ENCODE measurements at places on chromosomes 7 and 10.

DNA sequence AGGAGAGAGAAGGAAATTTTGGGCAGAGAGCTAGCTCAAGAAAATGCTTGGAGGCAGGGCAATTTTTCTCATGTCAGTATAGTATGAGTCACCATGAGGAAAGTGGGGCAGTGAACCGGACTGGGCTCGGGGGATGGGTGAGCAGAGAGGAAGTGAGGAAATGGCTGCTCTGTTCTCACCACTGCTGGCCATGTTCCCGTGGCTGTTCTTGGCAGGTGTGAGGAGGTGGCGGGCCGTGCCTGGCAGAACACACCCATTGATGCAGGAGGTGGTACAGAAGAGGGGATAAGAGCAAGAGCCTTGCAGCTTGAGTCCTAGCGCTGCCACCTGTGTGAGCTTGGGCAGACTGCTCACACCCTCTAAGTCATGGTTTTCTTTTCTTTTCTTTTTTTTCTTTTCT is 304.4 kb upstream of the LYZL1 start:
- no peaks in the 10 kb centered on the region for H3K4me1 ChIP-seq
- no peak overlapping the region for H3K27ac ChIP-seq
- H3K36me3 ChIP-seq = no peaks in the 10 kb centered on the region
- H3K4me3 ChIP-seq = no peak overlapping the region

GRCh38 chr7:18276380-18276779 is 219.2 kb upstream of the HDAC9 start:
- H3K27ac ChIP-seq = no peak overlapping the region
- no peaks in the 10 kb centered on the region for H3K4me1 ChIP-seq
- no peaks in the 10 kb centered on the region for H3K27me3 ChIP-seq
- H3K4me3 ChIP-seq = no peak overlapping the region
- no peak for DNase-seq

GRCh38 chr7:72805526-72806494 is 22.2 kb downstream of the TYW1B start:
- H3K4me3 ChIP-seq = no peak overlapping the region
- no peaks in the 10 kb centered on the region for H3K4me1 ChIP-seq
- DNase-seq = no peak
- H3K27ac ChIP-seq = no peak overlapping the region

DNA sequence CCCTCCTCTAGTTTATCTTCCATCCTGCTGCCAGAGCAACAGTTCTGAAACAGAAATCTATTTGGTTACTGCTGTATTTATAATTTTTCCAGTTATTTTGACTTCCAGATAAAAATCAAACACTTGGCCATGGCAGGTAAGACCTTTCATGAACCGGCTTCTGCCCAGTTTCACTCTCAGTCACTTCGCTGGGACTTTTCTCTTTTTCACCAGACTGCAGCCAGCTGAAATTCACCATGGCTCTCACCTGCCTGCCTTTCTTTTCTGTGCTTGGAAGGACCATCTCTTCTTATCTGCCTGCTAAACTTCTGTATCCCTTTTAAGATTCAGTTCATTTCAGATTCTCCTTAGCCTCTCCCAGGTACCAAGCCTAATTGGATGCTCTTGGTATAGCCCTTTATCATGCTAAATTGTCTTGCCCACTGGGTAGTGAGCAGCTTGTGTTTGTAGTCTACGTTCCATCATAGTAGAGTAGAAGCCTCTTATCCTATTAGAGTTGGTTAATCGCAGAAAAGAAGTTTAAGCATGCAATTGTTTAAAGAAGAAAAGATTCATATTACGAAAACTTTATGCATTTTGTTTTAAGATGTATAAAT is 71.7 kb downstream of the TAF3 start:
- H3K4me3 ChIP-seq = no peak overlapping the region
- H3K4me1 ChIP-seq = peaks cover 27% of the 10 kb centered on the region
- no peaks in the 10 kb centered on the region for H3K27me3 ChIP-seq
- H3K27ac ChIP-seq = peak overlapping the region; percentile 3
- no peaks in the 10 kb centered on the region for H3K36me3 ChIP-seq

GRCh38 chr10:28661035-28661434 is 16.3 kb upstream of the BAMBI start:
- H3K4me1 ChIP-seq = no peaks in the 10 kb centered on the region
- H3K27me3 ChIP-seq = peaks cover 24% of the 10 kb centered on the region
- no peak for DNase-seq
- H3K36me3 ChIP-seq = no peaks in the 10 kb centered on the region
- H3K27ac ChIP-seq = no peak overlapping the region
- H3K4me3 ChIP-seq = no peak overlapping the region

DNA sequence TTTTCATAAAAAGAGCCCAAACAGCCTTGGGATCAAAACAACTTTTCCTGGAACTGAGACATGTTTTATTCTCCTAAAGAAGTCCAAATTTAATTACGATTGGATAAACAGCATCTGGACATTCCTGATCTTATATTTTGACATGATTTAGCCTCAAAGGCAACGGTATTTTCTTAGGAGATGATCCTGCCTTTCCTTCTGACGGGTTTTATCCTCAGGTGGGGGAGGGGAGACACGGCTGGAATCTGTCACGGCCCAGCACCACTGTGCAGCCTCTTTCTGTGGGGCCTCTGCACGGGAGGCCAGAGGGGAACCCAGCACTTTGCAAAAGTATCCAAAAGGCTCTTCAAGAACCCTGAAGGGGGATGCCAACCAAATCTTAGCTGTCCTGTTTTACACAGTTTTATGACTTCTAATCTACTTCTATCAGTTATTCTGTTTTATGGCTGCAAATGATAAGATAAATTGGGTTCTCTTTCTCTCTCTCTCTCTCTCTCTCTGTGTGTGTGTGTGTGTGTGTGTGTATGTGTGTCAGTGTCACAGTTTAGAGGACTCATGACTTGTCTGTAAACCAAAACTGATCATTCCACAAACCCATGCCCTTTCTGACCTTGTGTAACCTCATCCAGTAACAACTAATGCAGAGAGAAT is 321.1 kb upstream of the NPVF start:
- no peak for DNase-seq
- no peaks in the 10 kb centered on the region for H3K4me1 ChIP-seq
- H3K27me3 ChIP-seq = peaks cover 17% of the 10 kb centered on the region
- H3K4me3 ChIP-seq = no peak overlapping the region

DNA sequence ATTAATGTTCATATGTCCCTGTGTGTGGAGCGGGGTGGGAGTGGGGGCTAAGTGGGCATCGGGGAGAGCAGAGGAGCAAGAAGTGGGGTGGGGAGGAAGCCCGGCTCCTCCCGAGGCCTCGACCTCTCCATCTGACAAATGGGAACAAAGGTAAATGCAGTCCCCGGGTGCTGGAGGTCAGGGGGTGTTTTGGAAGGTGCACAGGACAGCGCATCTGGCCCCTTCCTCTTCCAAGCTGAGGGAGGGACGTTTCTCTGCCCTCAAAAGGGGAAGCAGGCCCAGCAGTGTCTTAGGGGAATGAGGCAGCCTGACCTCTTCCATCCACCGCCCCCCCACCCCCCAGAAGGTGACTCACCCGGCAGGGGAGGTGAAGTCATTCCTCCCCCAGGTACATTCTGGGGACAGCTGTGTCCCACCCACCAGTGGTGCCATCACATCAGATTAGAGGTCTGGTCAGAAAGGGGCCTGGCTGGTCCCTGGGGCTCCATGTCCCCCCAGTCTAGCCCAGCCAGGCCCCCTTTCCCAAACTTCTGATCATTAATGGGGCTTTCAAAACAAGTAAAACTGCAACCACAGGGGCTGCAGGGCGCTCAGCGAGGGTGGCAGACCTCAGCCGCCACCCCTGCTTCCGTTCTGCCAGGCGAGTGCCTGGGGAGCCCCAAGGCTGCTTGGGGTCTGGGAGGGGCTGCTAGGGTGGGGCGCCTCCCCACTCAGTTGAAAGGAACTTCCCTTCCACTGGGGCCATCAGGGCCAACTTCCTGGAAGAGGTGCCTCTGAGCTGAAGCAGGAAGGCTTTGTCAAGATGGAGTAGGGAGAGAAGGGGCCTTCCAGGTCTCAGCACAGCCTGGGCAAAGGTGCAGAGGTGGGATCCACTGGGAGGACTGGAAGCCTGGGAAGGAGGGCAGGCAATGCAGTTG is 10.8 kb downstream of the LFNG start:
- H3K4me1 ChIP-seq = peaks cover 48% of the 10 kb centered on the region
- H3K27ac ChIP-seq = peak overlapping the region; percentile 92
- DNase-seq = peak; percentile 73
- no peaks in the 10 kb centered on the region for H3K27me3 ChIP-seq

DNA sequence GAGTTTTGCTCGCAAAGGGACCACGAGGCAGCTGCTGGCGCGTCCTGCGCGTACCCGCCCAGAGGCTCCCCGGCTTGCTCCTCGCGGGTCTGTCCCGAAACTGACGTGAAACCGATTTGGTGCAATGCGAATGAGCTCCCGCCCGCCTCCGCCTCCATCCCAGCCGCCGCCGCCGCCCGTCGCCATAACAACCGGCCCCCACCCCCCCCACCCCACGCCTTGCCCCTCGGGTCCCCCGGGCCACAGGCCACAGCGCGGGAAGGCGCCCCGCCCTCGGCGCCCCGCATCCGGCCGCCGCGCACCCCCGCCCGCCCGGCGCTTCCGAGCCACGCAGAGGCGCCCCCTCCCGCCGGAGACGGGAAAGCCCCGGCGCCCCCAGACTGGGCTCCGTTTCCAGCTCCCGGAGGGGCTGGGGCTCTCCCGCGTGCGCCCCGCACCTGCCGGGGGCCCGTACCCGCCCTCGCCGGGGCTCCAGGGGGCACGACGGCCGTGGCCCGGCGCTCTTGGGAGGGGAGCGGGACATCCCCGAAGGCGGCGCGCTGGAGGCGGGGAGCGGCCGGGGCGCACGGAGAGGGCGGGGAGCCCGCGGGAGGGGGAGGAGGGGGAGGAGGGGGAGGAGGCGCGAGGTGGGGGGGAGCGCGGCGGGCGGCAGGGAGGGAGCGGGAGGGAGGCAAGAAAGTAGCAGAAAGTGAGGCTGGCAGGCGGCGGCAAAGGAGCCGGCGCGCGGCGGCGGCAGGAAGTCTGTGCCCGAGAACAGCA is at the start of gene CAMK1D:
CAMK1D (plus strand) TSS at position 678 of the 759 bp plus-strand sequence.
- peak within 1 kb of the TSS; percentile 91 for H3K27ac ChIP-seq
- peak; percentile 86 for DNase-seq
- H3K4me1 ChIP-seq = peaks cover 48% of the 10 kb centered on the region

DNA sequence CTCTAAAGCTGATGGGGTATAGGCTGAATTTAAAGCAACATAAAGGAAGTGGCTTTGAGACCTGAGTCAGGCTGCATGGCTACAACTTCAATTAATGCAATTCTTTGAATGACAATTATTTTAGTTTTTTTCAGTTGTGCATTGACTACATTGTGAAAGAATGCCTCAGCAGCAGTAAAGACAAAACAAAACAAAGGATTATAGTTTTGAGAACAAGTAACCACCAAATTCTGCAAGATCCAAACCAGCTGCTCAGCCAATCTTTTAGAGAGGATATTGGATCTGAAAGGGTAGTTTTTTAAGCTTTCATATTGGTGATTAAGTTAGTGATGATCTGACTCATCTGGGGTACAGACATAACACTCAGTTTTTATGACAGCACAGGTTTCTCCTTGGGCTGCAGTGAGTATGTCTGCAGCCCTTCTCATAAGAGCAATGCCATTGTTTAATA is 40.6 kb upstream of the ABCA13 start:
- no peak overlapping the region for H3K4me3 ChIP-seq

DNA sequence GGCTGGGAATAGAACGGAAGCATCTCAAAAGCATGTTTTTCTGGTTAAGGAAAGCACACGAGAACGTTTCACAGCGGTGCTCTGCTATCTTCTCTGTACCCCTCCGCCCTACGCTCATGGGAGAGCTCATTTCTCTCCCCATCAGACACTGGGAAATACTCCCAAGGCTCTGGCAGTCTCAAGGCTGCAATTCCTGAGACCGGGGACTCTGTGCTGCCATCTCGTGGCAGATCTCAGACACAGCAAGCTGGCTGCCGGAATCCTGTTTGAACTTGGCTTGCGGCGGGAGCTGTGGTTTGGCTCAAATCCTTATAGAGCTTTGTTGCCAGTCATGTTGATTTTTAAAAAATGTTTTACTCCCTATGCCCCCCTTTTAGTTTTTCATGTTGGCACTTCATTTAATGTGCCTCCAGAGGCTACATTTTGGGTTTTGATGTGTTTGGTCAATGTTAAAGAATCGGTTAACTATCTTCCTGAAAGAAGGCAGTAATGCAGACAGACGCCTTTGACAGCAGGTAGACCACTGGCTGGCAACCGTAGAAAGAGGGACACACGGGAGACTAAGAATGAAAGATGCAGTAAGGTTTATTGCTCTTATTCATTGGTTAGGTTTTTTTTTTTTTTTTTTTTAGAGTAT is 27.6 kb downstream of the BMPER start:
- no peak overlapping the region for H3K27ac ChIP-seq
- DNase-seq = peak; percentile 47
- H3K36me3 ChIP-seq = no peaks in the 10 kb centered on the region
- peaks cover 28% of the 10 kb centered on the region for H3K27me3 ChIP-seq

- no peak overlapping the region for H3K27ac ChIP-seq
- H3K36me3 ChIP-seq = no peaks in the 10 kb centered on the region
- H3K4me1 ChIP-seq = no peaks in the 10 kb centered on the region
- H3K27me3 ChIP-seq = no peaks in the 10 kb centered on the region
Measured at GRCh38 chr10:107422681-107423080, 258.2 kb upstream of the SORCS1 start.

DNA sequence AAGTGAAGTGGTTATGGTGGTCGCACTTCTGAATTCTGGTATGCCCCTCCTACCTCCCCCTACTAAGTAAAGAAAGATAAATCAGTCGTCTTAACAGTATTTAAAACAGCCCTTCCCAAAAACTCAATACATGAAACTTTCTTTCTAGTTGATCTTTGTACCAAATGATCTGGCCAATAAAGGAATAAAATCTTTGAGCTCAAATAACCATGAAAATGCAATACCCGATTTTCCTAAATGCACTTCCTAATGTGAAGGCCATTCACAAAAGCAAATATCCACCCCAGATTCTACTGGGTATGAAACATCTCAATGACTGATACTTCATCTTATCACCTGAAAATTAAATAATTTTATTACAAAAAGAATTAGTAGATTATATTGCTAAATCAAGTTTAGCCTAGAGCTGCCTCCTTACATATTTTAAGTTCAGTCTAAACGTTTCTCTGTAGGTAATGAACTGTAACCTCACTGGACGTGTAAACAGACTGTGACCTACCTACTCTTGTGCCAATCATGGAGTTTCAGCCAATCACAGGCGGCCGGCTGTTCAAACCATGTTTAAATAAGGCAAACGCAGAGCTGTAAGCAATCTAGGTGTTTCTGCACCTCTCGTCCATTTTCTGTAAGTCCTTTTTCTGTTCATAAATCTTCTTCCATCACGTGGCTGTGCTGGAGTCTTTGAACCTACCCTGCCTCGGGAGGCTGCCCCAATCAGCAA is 146.9 kb upstream of the AKR1E2 start:
- H3K27me3 ChIP-seq = peaks cover 50% of the 10 kb centered on the region
- H3K4me3 ChIP-seq = no peak overlapping the region
- H3K27ac ChIP-seq = no peak overlapping the region
- peaks cover 5% of the 10 kb centered on the region for H3K4me1 ChIP-seq

- no peak for DNase-seq
- H3K4me3 ChIP-seq = peak overlapping the region; percentile 99
- H3K36me3 ChIP-seq = peaks cover 9% of the 10 kb centered on the region
- H3K4me1 ChIP-seq = peaks cover 59% of the 10 kb centered on the region
- H3K27me3 ChIP-seq = no peaks in the 10 kb centered on the region
Measured at GRCh38 chr7:76356823-76357222, 2.0 kb downstream of the YWHAG start.

GRCh38 chr7:131234719-131235488 is 92.8 kb upstream of the MKLN1 start:
- H3K4me1 ChIP-seq = peaks cover 83% of the 10 kb centered on the region
- H3K36me3 ChIP-seq = peaks cover 3% of the 10 kb centered on the region
- H3K27ac ChIP-seq = peak overlapping the region; percentile 99
- no peaks in the 10 kb centered on the region for H3K27me3 ChIP-seq
- DNase-seq = no peak

- peaks cover 80% of the 10 kb centered on the region for H3K4me1 ChIP-seq
- peak overlapping the region; percentile 90 for H3K4me3 ChIP-seq
- H3K27me3 ChIP-seq = no peaks in the 10 kb centered on the region
- peak overlapping the region; percentile 90 for H3K27ac ChIP-seq
Measured at GRCh38 chr7:135977742-135978066, 545 bp upstream of the MTPN start.
